NCI-H774 (cell line): ENCODE measurements at places on chromosomes 3 and 15.

DNA sequence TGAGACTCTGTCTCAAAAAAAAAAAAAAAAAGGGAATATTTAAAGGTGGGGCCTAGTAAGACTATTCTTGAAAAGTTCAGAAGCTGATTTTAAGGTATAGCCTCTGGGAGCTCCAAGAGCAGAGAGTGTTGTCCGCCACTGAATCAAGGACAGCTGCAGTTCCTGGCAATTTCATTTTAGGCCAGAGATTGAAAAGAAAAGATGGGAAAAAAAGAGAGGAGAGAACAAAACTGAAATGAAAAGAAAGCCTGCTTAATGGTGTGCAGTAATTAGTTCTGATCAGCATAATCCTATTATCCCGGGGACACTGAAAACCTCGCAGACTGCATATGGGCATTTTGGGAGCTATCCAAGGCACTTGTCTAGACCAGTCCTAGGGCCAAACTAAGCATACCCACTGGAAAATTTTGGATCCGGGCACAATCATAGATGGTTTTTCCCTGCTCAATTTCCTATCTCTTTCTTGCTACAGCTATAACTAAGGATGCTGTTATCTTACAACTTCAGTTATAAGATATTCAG, 43.2 kb downstream of the EHHADH start:
- DNase-seq, result no peak

GRCh38 chr3:45980819-45981218, 14.8 kb downstream of the FYCO1 start:
- no peak for DNase-seq

DNA sequence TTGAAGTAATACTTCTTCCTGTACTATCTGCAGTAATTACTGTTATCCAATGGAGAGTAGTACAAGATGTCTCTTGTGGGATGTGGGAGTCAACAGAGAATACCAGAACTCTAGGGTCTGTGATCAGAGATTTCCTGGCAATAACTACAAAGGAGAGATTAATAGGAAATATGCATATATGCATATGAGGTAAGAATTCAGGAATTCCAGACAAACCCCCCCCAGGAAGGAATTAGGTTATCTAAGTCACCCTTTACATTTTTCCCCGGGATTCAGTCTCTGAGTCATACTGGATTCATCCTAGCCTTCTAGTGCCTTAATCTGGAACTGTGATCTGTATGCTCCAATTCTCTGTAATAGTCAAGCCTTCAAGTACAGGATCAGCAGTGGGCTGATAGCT, 49.4 kb downstream of the GTF2E1 start:
- DNase-seq, result no peak

GRCh38 chr3:151156618-151157216, 46.3 kb downstream of the GPR171 start:
- DNase-seq, result peak; percentile 57

DNA sequence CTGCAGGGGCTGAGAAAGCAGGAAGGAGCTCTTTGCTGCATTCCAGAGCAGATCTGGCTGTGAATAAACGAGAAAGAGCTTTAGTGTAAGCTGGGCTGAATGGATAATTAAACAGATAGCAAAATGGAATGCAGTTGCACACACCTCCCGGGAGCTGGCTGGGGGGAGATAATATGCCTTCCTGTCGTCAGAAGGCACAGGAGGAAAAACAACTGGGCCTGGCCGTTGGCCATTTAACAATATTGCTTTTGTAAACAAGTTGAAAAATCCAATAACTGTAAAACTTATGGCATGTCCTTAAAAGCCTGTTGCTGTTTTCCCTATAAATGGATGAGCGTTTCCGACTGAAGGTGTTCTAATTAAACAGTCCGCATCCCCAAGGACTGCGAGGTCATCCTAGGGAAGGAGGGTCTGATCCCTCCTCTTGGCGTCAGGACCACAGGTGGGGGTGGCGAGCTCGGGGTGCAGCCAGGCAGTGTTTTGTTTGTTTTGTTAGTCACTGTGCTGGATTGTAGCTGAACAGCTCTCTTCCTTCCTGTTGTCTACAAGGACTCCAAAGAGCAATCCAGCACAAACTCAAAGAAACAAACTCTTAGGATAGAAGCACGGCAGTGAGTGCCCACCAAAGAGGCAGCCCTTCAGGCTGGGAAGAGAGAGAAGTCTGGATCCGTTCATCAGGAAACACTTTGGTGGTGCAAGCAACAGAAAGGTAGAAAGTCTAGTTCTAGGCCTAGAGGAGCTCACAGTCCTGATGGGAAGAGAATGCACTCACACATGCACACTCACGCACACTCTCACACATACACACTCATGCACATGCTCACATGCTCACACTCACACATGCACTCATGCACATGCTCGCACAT, 133.4 kb upstream of the SMAD3 start:
- no peak for DNase-seq
